Foreskin keratinocyte (primary cell): ENCODE measurements at places on chromosomes 2 and 18.

DNA sequence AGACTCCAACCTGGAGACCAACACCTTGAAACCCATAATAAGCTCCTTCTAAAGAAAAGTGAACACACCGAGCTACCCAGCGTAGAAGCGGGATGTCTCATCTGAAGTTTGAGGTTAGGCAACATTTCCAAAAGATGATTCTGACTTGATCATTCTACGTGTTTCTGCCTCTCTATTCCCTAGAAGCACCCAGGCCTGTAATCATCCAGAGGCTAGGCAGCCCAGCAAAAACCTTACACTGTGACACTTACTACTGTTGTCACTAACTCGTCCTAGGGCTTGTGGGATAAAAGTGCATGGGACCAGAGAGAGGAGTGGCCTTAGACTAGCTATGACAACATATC is 1.4 kb downstream of the ZBTB14 start:
- no peak for DNase-seq

GRCh38 chr2:16869711-16870110 is 204.1 kb upstream of the CYRIA start:
- DNase-seq = no peak

- DNase-seq = no peak
Measured at GRCh38 chr2:236240228-236240990, 23.8 kb downstream of the ASB18 start.

DNA sequence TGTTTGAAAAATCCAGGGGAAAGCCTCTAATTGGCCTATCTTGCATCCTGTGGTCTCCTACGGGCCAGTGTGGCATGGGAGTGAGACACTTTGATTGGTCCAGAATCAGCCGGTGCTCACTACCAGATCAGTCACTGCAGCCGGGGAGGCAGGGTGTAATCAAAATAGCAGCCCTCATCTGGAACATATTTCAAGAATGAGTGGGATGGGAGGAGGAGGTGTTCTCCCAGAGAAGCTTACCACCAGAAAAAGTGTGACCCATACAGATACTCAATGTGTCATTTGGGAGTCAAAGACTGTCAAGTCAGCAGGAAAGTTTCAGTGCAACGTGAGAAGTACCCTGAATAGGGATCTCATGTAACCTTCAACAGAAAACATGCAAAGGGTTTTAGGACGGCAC is 393.9 kb upstream of the SLC14A2 start:
- DNase-seq = peak; percentile 46

- DNase-seq = peak; percentile 46
Measured at GRCh38 chr18:74951165-74951760, 257.7 kb downstream of the PTGR3 start.

DNA sequence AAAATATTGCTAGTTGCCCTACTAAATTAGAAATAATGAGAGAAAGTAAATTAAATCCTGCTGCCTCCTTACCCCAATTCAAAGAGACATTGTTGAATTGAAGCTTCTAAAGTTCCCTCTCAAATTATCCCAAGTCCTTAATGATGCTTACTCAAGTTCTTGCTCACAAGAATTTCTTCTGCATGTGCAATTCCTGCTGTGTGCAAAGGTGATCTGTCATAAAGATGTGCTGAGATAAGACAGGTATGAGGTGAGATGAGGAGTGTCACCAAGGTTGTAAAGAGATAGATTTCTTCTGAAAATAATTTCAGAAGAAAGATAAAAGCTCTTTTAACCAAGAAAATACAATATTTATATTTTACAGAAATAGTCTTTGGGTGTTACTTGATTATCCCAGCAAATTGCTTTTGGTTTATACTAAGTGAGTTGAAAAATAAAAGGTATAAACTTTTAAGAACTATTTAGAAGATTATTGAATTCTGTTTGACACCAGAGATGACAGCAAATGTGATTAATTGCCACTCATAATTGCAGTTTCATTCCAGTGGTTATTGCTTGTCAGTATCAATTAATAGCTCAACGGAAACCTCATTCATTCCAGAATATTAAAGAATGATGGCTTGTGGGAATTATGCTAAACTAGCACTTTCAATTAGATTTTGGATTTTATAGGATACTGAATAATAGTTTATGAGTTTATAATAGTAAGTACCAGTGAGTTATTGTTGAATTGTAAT is 674.3 kb downstream of the STK39 start:
- no peak for DNase-seq

GRCh38 chr2:96025194-96025492 is 9.6 kb downstream of the GPAT2 start:
- no peak for DNase-seq

- DNase-seq = no peak
Measured at GRCh38 chr18:66599190-66599589, 4.7 kb downstream of the CDH19 start.

DNA sequence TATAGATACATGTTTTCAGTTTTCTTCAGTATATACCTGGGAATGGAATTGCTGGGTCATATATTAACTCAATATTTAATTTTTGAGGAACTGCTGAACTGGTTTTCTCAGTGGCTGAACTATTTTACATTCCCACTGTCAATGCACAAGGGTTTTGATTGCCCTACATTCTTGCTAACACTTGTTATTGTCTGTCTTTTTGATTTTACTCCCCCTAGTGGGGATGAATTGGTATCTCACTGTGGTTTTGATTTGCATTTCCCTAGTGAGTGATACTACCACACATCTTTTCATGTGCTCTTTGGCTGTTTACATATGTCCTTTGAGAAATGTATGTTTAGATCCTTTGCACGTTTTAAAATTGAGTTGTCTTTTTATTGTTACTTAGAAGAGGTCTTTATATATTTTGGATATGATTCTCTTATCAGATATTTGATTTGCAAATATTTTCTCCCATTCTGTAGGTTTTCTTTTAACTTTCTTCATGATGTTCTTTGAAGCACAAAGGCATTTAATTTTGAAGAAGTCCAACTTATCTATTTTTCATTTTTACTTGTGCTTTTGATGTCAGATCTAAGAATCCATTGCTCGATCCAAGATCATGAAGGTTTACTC is 36.2 kb downstream of the ASB1 start:
- DNase-seq = peak; percentile 54

DNA sequence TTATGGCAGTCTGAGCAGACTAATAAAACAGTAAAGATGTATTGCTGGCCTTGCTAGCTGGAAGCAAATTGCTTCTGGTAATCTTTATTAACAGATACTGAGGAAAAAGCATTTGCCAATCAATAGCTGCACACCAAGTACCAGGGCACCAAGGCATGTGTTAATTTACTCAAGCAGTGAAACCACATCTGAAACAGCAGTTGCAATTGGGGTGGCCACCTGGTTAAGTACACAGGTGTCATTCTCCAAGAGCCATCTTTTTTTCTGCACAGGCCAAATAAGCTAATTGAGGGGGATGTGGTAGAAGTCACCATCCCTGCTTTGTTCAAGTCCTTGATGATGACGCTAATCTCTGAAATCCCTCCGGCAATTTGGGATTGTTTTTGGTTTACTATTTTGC is 8.6 kb upstream of the SEH1L start:
- DNase-seq = no peak

GRCh38 chr18:73646196-73646595 is 501.4 kb downstream of the FBXO15 start:
- no peak for DNase-seq

GRCh38 chr2:67240507-67240906 is 156.6 kb upstream of the ETAA1 start:
- DNase-seq = peak; percentile 33

DNA sequence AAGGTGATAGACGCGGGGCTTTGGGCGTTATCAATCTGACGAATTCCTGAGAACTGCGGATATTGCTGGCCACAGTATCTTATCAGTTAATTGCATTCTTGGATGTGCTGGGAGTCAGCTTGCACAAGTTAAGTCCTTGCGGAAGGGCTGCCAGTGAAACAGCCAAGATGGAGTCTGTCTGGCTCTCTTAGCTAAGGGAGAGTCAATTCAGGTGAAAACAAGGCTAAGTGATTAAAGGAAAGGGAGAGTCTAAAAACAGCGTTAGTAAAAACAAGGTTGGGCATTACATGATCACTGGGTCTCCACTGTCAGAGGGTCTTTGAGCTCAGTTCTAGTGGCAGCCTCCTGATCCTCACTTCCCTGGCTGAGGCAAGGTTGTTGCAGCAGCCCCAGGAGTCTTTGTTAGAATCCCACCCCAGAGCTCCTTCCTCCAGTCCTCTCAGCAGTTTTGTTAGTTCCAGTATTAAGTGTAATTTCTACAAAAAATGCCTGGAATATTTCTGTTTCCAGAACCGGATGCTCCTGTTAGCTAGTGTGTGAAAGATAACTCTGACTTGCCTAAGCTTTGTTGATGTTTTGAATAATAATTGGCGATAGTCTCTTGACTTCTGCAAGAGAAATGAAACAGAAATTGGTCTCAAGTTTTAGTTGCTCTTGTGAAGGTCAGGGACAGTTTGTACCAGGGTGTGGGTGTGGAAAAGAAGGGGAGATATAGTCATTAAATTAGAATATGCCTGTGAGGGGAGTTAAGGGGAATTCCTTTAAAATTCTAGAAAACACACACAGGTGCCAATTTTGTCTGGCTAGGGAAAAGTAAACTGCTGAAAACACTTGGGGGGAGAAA is 10.6 kb downstream of the CFLAR start:
- DNase-seq = no peak

GRCh38 chr2:84450288-84451227 is 8.5 kb downstream of the SUCLG1 start:
- DNase-seq = no peak

- DNase-seq = peak; percentile 90
Measured at GRCh38 chr2:100902817-100903405, 83.0 kb downstream of the NPAS2 start.

- DNase-seq = no peak
Measured at GRCh38 chr2:84494070-84494469, 22.2 kb upstream of the DNAH6 start.

DNA sequence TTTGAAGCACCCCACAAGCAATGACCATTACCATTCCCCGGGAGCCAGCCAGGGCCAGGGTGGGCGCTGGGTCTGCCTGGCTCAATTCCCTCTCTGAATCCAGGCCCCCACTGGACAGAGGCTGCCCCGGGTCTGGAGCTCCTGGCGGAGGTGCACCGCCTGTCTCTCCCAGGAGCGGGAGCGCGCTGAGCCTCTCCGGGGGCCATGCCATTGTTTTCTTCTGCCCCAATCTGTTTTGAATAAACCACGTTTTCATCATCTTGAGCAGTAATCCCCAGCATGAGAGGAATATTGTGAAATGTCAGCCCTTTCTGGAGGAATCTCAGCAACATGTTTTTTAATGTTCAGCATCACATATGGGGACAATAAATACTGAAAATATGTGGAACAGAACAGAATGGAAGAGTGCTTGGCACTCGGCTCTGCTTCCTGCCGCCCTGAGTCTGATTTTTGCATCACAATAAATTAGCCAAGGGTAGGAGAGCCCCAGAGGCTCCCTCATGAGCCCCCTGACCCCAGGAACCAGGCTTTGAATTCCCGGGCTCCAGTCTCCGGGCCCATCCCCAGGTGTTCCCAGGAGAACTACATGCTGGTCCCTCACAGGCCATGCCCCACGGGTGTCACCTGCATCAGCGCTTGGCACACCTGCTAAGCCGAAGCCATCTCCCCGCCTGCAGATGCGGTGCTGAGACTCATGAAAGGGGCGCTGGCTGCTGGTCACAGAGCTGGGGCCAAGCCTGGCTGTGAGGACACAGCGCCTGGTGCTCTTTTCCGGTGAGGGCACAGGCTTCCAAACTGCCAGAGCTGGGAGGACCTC is 88.8 kb downstream of the INHBB start:
- DNase-seq = no peak

DNA sequence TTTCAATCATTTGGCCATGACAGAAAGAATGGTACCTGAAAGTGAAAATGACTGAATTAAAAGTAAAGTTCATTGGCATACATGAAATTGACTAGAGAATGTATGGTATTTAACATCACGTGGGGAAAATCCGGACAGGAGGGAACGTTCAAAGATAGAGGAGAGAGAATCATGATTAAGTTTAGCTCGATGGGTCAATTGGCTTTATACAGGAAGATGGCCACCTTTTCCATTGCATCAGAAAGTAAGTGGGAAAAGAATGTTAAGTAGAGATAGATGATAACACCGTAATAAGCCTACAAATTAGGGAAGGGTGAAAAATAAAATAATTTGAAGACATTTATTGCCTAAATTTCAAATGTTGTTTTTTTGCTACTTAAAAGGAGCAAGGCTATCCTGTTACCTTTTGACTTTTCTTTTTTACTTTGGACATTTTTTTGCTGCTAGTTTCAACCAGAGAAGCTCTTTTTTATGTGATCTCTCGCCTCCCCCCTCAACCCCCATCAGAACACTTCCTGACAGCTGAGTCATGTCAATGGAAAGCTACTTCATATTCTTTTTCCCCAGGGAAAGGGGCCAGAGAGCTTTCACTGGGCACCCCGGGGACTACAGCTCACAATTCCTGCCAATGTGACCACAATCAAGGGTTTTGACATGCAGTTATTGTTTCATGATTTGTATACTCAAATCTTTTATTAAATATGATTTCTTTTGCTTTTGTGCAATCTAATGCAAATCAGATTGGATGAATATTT is 767 bp upstream of the CCDC102B start:
- DNase-seq = no peak

DNA sequence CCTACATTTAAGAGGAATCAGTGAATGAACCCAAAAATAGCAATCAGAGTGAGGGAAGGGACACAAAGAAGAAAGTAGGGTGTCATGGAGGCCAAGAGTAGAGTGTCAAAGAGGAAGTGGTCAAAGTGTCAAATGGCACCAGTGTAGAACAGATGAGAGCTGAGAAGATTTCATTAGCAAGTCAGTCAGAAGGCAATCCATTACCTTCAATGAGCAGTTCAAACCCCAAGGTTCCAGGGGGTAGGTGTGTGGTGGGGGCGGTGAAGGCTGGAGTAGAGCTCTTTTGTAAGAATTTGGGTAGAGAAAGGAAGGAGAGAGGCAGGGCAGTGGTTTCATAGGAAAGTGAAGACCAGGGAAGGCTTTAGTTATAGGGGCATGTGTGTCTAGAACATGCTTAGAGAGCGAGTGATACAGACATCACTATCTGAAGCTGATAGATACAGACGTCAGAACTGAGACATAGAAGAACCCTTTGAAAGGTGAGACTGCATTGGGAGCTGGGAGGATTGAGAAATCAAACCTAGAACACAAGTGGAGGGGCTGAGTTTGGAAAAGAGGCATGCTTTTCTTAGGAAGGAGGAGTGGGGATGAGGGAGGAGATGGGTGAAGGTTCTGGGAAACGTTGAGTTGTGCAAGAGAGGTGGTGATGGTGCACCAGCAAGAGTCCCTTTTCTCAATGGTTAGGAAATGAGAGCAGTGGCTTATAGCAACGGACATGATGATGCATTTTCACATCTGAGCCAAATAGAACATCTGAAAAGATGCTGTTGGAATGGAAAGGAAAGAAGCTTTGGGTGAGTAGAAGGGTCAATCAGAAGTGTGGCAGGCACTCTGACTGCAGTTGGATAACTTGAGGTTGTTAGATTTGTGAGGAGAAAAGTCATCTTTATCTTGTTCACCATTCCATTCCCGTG is 48.9 kb upstream of the IL1RL1 start:
- DNase-seq = no peak

GRCh38 chr18:62518460-62519375 is 4.1 kb upstream of the ZCCHC2 start:
- no peak for DNase-seq

GRCh38 chr2:238898534-238899281 is 50.8 kb downstream of the TWIST2 start:
- no peak for DNase-seq

GRCh38 chr2:10514743-10515142 is 66.6 kb upstream of the ODC1 start:
- DNase-seq = peak; percentile 99

GRCh38 chr2:98282109-98282508 is 64.1 kb upstream of the CNGA3 start:
- no peak for DNase-seq
